ENCODE measurements at places on chromosomes 5 and 9.

DNA sequence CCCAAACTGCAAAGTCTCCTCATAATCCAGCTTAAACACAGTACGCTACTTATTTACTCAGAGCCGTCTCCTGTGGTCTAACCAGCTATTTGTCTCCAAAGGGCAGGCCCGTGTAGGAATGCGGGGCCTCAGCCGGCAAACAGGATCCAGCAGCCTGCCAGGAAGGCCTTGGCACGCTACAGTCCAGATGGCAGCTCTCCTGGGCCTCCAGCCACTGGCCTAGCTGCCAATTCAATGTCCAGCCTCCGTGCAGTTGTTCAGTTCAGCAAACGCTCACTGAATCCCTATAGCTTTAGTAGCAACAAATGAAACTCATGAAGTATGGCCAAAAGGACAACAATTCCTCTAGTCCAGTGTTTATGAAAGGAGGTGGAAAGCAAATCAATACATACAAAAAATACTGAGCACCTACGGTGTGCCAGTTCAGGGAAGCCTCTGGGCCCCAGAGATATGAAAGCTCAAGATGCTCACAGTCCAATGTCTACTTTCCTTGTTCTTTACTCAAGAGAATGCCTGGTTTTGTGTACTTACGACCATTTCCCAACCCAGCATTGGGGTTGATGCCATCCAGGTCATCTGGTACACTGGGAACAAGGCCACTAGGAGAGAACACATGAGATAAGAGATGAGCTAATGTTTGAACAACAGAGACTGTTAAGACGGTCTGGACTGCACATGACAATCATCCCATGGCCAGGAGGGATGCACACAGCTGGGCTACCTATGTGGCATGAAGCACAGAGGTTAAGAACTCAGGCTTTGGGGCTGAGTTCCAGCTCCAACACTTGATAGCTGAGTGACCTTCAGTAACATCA lies 8.3 kb downstream of the CDK5RAP2 start:
- no peak for DNase-seq

DNA sequence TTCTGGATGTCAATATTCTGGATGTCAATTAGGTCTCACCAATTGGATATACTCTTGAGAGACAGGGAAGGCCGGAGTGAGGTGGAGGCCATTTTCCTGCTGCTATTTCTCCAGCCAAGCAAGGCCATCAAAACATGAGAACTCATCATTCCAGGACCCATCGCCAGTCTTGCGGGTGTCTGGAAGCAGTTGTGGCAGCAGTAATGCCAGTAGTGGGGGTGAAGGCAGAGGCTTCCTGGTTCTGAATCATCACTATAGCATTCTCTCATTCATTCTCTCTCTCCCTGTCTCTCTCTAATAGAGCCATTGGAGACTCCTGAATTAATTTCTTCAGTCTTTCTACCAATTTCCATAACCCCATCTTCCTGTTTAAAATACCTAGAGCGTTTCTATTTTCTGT lies 71.8 kb downstream of the EGFLAM start:
- DNase-seq, result no peak

GRCh38 chr9:98506422-98507054 lies 202.2 kb downstream of the GABBR2 start:
- no peak for DNase-seq

- DNase-seq, result no peak
These were observed 133.4 kb downstream of the SLC12A2 start for GRCh38 chr5:128216860-128217531.

DNA sequence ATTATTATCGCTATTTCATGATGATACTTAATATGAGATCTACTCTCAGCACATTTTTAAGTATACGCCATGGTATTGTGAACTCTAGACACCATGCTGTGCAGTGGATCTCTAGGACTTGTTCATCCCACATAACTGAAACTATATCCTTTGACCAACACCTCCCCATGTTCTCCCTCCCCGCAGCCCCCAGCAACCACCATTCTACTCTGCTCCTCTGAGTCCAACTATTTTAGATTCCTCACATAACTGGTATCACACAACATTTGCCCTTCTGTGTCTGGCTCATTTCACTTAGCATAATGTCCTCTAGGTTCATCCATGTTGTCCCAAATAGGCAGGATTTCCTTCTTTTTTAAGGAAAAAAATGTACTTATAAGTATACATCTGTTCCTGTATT lies 6.6 kb upstream of the TBC1D2 start:
- no peak for DNase-seq

DNA sequence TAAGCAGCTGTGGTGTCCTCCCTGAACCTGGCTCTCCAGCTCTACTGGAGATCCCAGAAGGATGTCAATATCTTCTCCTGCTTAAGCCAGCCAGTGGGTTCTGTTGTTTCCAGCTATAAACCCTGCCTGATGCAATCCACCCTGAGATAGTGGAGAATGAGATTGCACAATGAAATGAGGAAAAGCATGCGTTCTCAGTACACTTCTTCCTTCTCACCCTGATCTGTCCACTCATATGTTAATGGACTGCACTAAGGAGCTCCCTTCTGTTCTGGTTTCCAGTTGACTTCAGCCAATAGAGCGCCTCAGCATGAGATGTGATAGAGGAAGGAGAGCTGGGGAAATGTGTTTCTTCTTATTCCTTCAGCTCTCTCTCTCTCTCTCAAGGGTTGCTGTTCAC lies 40.0 kb upstream of the CDH6 start:
- no peak for DNase-seq

- no peak for DNase-seq
These were observed 19.9 kb downstream of the SEMA6A start for GRCh38 chr5:116554764-116555163.
